ENCODE measurements at places on chromosomes 2 and 18.

DNA sequence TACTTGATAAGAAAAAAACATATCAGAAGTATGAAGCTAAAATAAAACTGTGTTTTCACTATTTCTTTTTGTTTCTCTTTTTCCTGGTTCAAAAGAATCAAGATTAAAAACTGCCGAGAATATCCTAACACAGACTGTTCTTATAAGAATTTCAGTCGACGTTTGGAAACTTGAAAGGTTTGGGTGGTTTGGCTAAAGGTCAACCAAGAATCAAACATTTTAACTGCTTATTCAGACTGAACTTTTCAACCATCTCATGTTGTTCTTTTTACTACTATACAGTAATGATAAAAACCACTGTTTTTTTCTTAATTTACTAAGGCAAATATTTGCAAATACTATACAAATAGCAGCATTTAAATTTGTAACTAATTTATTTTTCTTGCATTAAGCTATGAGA is 308.5 kb upstream of the TFPI start:
- no peak for DNase-seq

- DNase-seq, result no peak
Measured at GRCh38 chr2:47057687-47058002, 97.5 kb downstream of the STPG4 start.

DNA sequence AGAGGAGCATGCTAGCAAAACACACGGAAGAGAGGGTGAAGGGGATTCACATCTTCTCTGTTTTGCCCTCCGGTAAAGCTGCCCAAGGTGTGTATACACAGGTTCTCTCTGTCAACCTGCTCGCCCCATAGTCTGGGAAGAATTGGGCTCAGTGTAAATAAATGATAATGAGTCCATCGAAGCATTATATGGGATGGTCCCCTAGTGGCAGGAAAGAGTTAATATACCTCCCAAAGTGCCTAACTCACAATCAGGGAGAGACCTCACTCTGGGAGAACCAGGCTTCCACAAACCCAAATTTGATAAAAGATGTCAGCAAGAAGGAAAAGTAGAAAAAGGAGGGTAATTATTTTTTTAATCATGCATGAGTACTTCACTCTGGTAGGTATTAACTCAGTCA is 262.2 kb upstream of the ZNF521 start:
- no peak for DNase-seq

- no peak for DNase-seq
Measured at GRCh38 chr2:221137385-221137784, 434.7 kb downstream of the EPHA4 start.

DNA sequence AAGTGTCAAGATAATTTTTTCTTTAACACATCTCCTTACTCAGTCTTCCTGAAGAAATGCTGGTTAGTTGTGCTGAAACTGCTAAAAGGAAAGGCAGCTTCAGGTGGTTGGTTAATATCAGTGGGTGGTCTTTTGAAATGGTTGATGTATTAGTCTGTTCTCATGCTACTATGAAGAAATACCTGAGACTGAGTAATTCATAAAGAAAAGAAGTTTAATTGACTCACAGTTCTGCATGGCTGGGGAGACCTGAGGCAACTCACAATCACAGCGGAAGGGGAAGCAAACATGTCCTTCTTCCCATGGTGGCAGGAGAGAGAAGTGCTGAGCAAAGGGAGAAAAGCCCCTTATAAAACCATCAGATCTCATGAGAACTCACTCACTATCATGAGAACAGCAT is 125.9 kb upstream of the CYRIA start:
- DNase-seq, result no peak

DNA sequence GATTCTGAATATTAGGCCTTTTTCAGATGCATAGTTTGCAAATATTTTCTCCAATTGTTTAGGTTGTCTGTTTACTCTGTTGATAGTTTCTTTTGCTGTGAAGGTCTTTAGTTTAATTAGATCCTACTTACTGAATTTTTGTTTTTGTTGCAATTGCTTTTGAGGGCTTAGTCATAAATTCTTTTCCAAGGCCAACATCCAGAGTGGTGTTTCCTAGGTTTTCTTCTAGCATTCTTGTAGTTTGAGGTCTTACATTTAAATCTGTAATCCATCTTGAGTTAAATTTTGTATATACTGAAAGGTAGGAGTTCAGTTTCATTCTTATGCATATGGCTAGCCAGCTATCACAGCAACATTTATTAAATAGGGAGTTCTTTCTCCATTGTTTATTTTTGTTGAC is 404.8 kb downstream of the LNPK start:
- no peak for DNase-seq

DNA sequence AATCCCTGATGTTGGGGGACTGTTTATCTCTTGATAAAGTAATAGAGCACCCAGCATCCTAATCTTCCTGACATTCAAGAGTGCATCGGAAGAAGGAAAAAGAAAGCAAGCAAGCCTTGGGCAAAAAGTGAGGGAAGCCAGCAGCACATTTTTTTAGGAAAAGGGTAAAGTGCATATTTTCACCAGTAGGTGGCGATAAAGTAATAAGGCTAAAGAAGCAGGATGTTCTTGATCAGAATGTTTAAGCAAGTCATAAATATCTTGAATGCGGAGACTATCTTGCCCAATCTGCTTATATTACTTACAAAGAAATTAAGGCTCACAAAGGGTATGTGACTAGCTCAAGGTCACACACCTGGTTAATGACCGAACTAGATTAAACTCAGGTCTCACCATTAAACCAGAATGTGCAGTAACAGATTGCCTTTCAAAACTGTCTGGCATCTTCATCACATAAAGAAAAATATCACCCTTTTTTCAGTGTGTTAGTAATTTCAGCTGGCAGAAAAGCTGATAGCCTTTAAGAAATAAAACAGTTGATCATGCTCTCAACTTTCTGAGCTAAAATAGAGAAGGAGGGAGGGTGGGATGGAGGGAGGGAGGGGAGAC is 83.8 kb downstream of the VIT start:
- DNase-seq, result no peak
